Brain pericyte (primary cell): ENCODE measurements at places on chromosomes 5 and 9.

GRCh38 chr5:11128021-11128420, 367.0 kb upstream of the DAP start:
- DNase-seq, result no peak

- no peak for DNase-seq
Observed at GRCh38 chr5:22554475-22554874, 298.7 kb downstream of the CDH12 start.

DNA sequence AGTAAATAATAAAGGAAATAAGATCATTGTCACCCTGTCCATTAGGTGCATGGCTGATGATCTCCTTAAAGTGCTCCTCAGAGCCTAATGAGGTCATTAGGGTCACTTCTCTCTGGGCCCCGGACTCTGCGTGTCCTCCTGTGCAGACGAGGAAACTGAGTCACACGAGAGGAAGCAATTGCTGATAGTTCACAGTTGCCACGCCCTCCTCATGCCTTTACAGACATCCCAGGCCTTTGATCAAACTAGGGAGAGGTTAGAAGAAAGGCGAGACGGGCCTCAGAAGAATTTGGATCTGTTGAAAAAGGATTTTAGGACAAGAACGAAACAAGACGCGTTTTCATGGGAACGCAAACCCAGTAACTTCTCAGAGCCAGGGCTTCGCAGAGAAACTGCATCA, 32.0 kb upstream of the MSX2 start:
- DNase-seq, result no peak

GRCh38 chr5:128097781-128098180, 14.2 kb downstream of the SLC12A2 start:
- no peak for DNase-seq

DNA sequence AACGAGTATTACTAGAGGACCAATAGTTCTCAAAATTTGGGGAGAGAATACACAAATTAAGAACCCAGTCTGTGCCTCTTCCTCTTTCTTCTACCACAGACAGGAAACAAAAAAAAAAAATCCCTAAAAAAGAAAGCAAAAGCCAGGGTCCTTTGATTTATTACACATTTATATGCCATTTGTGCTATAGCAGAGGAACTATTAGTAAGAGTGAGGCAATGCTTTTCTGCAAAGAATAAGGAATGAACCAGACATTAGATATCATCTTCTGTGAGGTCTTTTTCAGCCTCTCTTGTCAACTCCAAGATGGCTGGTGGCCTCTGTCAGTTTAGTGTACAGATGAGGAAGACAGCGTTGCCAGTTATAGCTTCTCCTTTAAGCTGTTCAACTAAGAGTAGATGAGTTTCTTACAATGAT, 127.6 kb downstream of the RFX3 start:
- no peak for DNase-seq

GRCh38 chr5:132458651-132459030, 31.9 kb downstream of the IRF1 start:
- DNase-seq, result no peak

DNA sequence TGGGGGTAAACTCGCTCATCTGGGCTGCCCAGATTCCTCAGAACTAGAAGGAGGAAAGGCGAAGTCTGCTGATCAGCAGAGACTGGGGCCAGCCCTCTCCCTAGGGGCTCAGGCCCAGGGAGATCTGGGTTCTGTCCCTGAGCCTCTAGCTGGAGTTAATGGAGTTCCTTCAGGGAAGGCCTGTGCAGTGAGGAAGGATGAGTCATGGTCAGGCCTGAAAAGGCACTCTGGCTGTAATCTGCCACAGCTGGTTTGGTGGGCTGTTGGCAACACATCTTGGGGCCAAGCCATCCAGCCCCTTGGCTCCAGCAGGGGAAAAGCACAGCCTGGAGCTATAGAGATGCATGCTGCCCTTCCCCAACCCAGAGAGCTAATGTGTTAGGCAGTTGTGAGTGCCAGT, 459.6 kb downstream of the PRELID2 start:
- DNase-seq, result no peak

GRCh38 chr9:72817413-72817812, 135.4 kb downstream of the ALDH1A1 start:
- DNase-seq, result no peak

GRCh38 chr9:92616655-92617111, 53.2 kb downstream of the IPPK start:
- no peak for DNase-seq
